ENCODE measurements at places on chromosomes 7 and 10.

- no peak for DNase-seq
These were observed 131.9 kb downstream of the KAT6B start for GRCh38 chr10:74958316-74958715.

GRCh38 chr10:93334901-93335327 is 147.2 kb downstream of the MYOF start:
- no peak for DNase-seq

GRCh38 chr7:149685455-149685854 is 87.9 kb downstream of the ZNF467 start:
- no peak for DNase-seq

DNA sequence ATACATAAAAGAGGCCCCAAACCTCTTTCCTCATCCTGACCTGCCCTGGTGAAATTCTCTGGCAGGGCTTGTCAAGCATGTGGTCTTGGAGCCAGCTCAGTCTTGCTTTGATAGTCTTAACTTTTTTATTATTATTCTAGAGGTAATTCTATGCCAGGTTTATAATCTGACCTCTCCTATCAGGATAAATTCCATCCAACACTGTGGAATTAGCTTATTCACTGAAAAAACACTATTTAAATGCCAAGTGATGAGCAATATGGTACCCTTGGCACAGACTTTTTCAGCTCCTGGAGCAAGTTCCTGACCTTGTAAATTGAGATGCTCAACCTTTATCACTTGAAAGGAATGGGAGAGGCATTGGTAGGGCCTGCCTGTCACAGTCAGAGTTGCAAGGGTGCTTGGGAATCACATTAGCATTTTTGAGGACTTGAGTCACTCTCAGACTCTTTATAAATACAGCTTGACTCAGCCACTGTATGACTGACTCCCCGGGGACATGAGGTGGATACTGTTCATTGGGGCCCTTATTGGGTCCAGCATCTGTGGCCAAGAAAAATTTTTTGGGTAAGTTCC is at the start of gene CPA4:
CPA4 (plus strand) TSS at position 480 of the 576 bp plus-strand sequence; CDS start at position 500, 20 bp downstream.
- DNase-seq = no peak

DNA sequence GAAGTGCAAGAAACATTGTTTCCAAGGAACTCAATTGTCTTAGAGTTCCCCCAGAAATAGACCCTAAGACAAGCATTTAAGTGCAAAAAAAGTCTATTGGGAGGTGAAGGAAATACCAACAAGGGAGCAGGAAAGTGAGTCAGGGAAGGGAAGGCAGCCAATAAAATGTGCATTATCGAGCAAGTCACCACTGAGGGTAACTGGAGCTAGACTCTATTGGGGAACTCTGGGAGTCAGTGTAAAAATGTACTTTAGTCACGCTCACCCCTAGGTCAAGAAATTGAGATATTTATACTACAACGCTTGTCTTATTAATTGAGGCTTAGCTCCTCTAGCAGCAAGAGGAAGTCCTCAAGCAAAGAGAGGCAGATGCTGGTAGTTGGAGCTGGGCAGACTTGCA is 137.7 kb downstream of the RTKN2 start:
- DNase-seq = no peak

- no peak for DNase-seq
These were observed 2.1 kb upstream of the SORCS3 start for GRCh38 chr10:104638861-104639589.

GRCh38 chr7:119594956-119595355 is 678.0 kb upstream of the KCND2 start:
- no peak for DNase-seq

DNA sequence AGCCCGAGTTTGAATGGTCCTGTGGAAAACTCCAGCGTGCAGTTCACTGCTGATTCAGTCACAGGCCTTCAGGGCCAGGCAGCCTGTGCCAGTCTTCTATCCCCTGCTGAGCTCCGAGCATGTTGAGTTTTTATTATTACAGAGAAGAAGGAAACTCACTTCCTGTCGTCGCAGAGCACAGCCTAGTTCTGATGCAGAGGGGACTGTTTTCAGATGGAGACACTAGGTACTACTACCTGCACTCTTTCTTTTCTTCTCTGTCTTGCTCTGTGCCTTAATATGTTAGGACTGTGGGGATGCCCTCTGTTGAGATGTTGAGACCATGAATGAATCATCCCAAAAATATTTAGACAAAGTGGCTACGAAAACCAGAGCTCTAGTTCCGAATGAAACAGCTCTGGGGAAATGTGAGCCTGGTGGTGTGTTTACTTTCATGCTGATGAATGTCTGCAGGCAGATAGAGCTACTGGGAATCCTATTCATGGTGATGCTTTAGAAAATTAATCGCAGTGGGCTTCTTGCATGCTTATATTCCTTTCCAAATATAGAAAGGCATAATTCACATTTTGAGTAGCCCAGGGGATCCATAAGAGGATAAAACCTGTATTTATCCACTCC is 29.6 kb downstream of the CASP7 start:
- DNase-seq = no peak

DNA sequence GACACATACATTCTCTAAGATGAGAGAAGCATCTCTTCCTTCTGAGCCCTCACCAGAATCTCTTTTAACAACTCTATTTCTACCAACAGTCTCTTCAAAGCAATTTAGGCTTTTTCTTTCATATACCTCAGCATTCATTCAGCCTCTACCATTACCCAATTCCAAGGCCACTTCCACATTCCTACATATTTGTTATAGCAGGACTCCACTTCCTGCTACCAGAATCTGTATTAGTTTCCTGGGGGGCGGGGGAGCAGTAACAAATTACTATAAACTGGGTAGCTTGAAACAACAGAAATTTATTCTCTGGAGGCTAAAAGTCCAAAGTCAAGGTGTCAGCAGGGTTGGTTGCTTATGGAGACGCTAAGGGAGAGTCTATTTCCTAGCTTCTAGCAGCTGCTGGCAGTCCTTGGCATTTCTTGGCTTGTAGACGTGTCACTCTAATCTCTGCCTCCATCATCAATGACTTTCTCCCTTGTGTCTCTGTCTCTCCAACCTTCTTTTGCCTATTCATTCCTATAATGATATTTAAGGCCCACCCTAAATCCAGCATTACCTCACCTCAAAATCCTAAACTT is 7.4 kb downstream of the PRPS1L1 start:
- no peak for DNase-seq

DNA sequence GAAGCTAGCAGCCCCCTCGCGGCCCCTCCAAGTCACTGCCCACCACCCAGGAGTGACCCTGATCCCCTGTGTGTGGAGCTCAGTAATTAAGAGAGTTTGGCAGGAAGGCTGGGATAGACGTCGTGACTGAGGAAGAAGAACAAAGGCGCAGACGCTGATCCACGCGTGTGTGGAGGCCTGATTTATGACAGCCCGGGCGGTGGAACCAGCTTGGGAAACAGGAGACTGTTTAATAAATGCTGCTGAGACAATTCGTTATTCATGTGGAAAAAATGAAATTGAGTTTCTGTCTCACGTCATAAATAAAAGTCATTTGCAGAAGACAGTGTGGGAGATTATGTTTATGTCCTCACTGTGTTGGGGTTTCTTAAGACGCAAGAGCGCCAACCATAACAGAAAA is 130.8 kb downstream of the ELFN1 start:
- no peak for DNase-seq

DNA sequence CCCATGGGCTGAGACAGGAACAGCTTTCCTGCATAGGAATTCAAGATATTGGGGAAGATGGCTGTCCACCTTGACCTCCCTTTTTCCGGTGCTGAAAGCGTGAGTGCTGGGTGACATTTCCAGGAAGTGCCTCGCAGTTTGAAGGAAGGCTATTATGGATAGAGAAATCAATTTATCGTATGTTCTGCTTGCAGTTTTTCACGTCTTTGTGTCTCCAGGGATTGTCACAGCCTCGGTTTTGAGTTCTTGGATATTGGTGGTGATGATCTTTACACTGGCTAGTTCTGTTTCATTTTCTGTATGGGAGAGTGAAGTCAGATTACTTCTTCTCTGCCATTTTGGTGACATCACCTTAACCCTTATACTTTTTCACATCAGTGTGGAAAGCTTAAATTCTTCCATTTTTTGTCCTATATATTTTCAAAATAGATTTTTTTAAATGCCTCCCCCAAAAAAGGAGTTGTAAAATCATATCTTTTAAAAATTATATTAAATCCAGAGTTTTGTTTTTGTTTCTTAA is 102.5 kb upstream of the APBB1IP start:
- no peak for DNase-seq
